Endothelial cell (in vitro differentiated cells): ENCODE measurements at places on chromosomes 4 and X.

DNA sequence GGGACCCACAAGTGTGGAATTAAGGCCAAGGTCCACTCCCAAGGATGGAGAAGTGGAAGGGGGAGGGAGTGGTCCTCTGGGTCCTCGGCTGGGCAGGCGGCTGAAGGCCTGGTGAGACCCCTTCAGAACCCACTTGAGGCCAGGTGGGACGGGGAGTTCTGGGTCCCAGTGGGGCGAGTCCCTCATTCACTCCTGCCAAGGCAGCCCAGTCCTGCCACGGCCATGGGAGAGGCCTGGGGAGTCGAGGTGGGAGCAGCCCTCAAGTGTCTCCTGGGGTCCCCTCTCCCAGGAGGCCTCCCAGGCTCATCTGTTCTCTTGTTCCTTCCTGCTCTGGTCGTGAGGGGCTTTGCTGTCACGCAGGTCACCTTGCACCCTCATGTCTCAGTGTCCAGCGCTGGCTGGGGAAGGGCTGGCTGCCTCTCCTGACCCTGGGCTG lies 6.1 kb upstream of the SH3BP2 start:
- H3K4me1 ChIP-seq: peaks cover 10% of the 10 kb centered on the region
- peaks cover 8% of the 10 kb centered on the region for H3K27me3 ChIP-seq
- no peak overlapping the region for H3K27ac ChIP-seq
- H3K36me3 ChIP-seq: no peaks in the 10 kb centered on the region

DNA sequence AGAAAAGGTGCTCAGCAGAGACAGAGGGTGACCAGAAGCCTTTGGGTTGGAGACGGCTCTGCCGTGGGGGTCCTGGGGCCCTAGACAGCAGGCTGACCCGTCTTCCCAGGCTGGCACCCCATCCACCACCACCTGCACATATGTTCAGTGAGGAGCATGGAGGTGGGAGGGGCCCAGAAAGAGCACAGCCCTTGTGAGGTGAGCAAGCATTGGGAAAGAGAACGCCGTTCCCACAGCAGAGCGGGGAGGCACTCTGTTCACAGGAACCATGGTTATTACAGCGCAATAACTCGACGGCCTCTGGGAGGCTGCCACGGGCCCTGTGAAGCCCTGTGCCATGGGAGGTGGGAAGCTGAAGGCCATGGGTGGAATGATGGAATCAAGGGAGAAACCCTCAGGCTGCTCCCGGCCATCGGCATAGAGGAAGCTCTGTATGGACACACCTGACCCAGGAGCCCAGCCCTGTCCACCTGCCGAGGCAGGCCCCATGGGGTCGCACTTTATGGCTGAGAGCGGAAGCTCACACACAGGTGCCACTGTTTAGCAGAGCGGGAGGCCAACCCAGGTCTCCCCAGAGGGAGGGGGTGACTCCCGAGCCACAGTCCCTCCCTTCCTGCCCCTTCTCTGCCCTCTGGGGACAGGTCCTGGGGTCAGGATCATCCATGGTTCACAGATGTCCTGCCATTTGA lies 93.5 kb upstream of the AFAP1 start:
- H3K27me3 ChIP-seq: no peaks in the 10 kb centered on the region
- peaks cover 5% of the 10 kb centered on the region for H3K4me1 ChIP-seq
- H3K4me3 ChIP-seq: no peak overlapping the region
- no peak for DNase-seq

- H3K27me3 ChIP-seq: no peaks in the 10 kb centered on the region
- DNase-seq: no peak
- H3K36me3 ChIP-seq: no peaks in the 10 kb centered on the region
- no peak overlapping the region for H3K4me3 ChIP-seq
Observed at GRCh38 chr4:148215202-148215601, 227.0 kb downstream of the NR3C2 start.

DNA sequence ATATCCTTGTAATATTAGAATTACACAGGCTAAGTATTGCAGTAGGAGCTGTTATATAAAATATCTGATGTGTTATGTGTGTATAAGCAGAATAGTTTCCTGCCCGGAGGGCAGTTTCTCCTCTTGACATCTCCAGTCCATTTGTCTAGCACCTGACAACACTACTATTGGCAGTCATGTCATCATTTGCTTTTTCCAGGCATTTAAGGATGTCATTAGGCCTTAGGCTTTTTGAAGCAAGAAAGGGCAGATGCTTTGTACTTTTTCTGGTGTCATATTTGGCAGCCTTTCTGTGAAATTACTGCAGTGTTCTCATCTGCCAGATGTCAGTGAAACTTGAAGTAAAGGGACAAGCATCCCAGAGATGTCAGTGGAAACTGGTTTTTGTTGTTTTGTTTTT lies 2017.6 kb upstream of the IGFBP7 start:
- no peak overlapping the region for H3K27ac ChIP-seq
- no peaks in the 10 kb centered on the region for H3K27me3 ChIP-seq
- no peak for DNase-seq
- no peaks in the 10 kb centered on the region for H3K36me3 ChIP-seq
- H3K4me3 ChIP-seq: no peak overlapping the region
